ENCODE measurements at places on chromosomes 6 and 20.

- no peak for DNase-seq
These were observed 113.1 kb downstream of the ADAT2 start for GRCh38 chr6:143337201-143337949.

DNA sequence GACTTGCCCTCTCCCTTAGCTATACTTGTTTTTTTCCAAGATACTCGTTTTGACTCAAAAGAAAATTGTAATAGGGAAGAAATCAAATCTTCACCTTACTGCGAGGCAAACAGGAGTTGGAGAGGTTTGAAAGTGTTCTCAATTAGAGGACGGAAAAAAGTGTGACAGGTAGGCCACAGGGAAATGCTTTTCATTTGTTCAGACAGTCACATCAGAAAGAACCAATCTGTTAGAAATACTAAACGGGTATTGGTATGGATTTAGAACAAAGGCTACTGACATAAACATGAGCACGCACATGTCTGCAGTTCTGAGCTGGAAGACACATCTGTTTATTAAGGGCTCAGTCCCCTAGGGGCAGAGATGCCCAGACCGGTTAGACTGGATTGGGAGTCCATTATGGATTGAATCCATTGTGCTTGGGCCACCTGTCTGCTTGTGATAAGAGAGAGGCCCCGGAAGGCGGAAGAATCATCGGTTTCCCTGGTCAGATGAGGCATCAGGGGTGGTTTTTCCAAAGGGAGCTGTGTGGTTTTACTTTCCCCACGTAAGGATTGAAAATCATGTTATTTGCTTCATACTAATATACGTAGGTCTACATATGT, 220.9 kb upstream of the MYLIP start:
- no peak for DNase-seq

GRCh38 chr6:14673201-14673600, 555.6 kb downstream of the CD83 start:
- no peak for DNase-seq

DNA sequence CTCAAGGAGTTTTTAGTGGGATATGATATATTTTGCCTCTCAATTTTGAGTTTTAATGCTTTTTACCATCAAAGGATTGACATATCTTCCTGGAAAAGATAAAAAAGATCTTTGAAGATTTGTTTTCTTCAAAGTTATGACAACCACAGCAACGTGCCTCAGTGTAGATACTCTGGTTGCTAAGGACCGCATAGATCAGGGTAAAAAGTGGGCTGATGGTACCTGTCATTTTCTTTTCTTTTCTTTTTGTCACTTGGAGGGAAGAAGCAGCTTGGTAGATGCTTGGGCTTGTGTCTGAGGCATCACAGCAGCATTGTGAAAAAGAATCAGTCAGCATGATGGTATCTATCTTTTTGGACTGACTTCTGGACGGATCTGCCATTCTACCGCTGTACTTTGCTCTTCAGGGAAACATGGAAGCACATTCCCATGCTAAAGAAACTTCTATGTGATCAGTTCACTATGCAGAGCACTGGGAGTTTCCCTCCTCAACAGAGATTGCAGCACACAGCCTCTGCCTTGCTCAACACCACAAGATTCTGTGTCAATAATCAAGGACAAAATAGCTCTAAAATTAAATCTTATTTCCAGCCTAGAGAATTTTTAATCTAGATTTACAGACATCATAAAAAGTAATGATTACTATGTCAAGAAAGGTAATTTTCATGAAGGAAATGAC, 54.8 kb upstream of the SGK1 start:
- DNase-seq: no peak

DNA sequence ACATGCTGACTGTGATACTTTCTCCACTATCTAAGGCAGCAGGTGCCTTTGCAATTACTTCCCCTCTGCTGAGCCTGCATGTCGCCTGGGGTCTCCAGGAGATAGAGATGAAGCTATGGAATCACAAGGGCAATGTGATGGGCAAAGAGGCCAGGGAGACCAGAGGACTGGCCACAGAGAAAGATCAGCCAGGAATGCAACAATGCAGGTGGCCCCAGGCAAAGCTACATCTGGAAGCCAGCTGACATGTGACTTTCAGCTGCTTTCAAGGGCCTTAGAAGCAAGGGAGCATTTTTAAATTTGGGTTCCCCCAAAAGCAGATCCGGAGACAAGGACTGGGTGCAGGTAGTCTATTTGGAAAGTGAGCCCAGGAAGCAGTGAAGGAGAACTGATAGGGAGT, 107.9 kb upstream of the SRSF6 start:
- no peak for DNase-seq

GRCh38 chr6:38684904-38685303, 18.0 kb downstream of the GLO1 start:
- no peak for DNase-seq

DNA sequence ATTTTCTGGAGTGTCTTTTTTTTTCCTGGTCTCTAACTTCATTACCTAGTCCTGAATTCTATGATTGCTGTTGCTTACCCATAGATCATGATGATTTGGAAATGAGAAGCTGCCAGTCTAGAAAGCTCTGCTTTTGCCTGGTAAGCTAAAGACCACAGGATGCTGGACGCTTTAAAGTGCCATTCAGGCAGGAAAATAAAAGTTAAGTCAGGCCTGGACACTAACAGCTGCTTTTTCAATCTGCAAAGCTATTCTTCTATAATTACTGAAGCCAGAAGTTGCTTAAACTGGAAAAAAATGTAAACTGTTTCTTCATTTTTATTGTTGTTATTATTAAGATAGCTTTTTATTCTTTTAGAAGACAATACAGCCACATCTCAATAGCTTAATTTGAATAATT, 129.8 kb upstream of the SPACA1 start:
- DNase-seq: no peak

DNA sequence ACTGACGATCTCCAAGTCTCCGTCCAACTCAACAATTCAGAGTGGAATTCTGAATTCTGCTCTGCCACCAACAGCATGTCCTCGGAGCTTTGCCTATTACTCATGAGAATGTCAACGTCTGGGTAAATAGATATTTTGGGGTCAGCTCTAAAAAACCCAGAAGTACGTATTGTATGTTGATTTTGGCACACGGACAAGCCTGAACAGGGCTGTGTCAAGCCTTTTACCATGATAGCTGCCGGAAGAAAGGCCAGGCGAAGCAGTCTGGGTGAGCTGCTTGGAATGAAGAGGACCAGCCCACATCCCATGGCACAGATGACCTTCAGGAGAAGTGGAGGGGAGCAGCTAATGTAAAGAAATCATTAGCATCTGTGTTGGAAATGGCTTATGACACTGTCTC, 88.0 kb upstream of the JAG1 start:
- no peak for DNase-seq

- DNase-seq: no peak
These were observed 267.9 kb upstream of the PLN start for GRCh38 chr6:118280210-118280609.

DNA sequence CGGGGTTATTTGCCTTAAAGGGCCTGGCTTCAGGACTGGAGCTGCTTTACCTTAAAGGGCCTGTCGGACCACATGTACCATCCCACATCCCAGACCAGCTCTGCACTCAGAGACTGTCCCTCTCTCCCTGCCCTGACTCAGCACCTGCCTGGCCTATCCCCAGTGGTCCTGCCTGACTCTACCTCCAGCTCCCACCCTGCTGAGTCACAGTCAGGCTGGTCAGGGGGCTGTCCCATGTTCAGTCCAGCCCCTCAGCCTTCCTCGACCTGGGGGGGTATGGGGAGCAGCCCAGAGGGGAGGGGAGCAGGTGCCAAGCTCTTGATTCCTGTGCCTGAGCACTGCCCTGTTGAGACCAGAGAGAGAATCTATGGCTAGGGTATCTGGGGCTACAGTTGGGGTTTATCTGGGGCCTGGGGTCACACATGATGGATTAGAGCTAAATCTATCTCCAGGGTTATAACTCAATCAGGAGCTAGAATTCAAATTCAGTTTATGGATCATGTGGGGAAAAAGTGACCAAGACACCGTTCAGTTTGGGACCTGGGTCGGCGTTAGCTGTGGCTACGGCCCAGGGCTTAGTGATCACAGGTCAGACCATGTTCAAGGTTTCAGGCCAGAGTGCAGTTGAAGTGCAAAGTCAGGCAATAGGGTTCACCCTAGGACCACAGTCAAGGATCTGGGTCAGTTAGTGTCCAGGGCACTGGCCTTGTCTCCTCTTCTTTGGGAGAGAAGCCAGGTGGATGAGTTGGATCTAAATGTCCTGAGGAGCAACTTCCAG, 9.4 kb upstream of the TRIB3 start:
- no peak for DNase-seq
